HFFc6 (cell line): ENCODE measurements at places on chromosomes 6 and 20. TPM values are rescaled to one million over a fixed set of nuclear protein-coding genes. Genes with fewer than 3 reads are reported as not detected.
A peak's percentile ranks its signal among the peaks of the same experiment; 100 is the strongest.

GRCh38 chr6:52381249-52381648, 19.3 kb downstream of the PAQR8 start:
- no peak for DNase-seq

GRCh38 chr6:43123461-43124314, 47.4 kb upstream of the SRF start:
- DNase-seq = no peak

DNA sequence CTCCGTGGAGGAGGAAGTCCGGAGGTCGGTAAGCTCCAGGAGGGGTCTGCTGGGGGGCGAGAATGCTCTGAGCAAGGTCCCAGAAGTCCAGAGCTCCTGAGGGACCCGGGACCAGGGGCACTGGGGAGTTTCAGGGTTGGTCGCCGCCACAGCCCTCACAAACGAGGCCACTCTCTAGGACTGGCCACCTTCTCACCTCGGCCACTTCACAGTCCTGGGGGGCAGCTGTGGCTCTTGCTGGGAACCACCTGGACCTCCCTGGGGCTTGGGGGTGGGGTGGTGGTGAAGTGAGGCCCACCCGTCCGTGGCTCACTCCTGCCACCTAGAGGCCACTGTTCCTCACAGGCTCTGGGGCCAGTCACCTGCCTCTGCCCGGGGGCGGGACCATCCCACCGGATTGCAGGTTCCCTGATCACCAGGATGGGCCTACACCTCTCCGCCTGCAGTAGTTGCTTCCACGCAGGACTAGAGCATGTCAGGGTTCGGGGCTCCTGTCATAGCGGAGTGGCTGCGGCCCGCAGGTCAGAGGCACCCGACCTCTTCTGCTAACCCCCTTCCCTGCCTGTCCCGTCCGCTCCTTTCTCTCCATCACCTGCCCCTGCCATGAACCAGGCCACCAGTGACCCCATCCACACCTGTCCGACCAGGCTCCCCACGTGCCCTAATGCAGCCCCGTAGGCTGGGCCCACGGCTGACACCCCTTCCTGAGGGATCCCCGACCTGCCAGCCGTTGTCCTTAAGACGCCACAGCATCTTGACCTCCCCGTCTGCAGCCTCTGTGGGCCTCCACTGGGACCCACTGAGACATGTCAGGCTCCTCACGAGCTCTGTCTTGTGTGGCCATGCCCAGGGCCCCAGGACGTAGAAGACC, 5.1 kb upstream of the TCEA2 start:
- peak; percentile 30 for DNase-seq

DNA sequence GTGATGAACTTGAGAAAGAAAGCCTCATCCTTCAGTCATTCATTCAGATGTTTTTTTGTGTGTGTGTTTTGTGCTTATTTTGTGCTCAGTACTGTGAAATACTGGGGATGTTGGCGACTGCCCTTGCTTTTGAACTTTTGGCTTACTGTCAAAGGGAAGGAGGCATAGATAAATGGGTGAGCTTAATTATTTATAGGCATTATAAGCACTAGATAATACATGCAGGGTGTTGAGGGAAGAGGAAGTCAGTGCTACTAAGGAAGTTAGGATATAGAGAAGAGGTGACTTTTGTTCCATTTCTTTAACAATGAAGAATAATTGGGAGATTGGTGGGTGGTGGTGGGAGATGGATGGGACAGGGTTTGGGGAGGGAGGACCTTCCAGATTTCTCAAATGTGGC, 23.6 kb downstream of the XRN2 start:
- no peak for DNase-seq

DNA sequence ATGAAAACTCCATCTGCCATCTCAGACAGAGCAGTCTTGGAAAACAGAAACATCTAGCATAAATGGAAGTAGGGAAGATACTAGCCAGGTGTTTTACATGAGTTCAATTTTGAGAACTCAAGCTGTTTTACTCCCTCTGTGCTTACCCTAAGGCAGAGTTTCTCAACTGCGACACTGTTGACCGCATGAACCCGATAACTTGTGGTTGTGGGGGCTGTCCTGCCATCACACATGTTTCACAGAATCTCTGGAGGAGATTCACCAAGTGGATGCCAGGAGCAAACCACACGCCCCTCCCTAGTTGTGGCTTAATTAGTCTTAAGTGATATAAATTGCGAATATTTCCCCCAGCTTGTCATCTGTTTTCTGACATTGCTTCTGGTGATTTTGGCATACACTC, 2.3 kb upstream of the SERPINB6 start:
- DNase-seq = no peak

GRCh38 chr6:144345451-144345850, 60.3 kb downstream of the UTRN start:
- no peak for DNase-seq

DNA sequence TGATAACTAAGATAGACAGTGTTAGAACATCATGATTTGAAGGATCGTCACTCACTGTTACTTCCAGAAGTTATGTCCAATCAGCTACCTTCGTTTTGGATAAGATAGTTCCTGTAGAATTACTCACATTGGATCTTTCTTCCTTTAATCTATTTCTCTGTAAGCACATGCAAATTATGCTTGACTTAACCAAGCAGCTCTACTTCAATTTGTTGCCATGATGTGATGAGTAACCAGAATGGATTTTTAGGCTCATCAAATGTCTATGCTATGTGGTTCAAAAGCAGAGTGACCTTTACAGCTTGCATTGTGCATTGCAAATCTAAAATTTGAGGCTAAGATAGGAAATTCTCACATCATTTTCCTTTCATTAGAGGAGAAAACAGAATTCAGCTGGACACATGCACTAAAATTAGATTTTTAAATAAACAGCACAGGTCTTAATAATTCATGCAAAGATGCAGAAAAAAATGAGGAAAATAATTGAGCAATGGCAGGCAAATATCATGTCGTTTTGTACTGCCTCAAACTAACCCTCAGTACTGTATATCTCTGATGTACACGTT, 76.7 kb upstream of the ZFP64 start:
- DNase-seq = peak; percentile 30

- DNase-seq = no peak
Measured at GRCh38 chr20:25006431-25007167, 14.0 kb upstream of the APMAP start.

- DNase-seq = no peak
Measured at GRCh38 chr20:51430198-51430950, 112.1 kb downstream of the NFATC2 start.

- DNase-seq = no peak
Measured at GRCh38 chr6:53018446-53018845, 23.4 kb upstream of the GSTA4 start.

DNA sequence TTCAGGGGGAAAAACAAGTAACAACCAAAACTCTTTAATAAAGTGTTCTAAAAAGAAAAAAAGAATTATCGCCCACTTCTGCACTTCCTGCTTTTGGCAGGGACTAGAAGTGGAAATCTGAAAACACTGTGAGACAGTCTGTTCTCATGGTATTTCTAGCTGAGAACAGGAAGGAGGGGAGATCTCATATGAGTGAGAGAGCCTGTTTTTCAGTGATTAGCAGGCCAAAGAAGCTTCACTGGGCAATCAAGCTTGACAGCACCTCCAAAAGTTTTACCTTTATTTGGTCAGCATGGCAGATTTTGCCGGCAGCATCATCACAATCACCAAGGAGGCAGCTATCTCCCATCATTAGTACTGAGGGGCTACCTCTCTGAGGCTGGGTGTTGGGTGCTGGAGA, 79.5 kb upstream of the ATXN1 start:
- DNase-seq = no peak

DNA sequence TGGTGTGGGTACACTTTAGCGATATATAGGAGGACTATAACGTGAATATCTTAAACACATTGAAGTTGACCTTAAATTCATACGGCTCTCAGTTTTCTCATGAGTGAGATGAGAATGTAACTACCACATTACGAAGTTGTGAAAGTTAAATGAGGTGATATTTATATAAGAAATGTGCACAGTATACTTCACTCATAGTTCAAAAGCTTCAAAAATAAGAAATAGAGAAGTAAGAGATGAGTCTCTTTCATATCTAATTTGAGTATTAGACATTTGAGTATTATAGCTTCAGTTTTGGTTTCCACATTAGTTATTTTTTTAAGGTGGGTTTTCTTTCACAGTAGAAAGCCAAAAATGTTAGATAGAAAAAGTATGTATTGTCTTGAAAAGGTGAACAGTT, 183.3 kb downstream of the NKAIN2 start:
- no peak for DNase-seq

- no peak for DNase-seq
Measured at GRCh38 chr6:24932832-24933231, 2.9 kb downstream of the RIPOR2 start.

DNA sequence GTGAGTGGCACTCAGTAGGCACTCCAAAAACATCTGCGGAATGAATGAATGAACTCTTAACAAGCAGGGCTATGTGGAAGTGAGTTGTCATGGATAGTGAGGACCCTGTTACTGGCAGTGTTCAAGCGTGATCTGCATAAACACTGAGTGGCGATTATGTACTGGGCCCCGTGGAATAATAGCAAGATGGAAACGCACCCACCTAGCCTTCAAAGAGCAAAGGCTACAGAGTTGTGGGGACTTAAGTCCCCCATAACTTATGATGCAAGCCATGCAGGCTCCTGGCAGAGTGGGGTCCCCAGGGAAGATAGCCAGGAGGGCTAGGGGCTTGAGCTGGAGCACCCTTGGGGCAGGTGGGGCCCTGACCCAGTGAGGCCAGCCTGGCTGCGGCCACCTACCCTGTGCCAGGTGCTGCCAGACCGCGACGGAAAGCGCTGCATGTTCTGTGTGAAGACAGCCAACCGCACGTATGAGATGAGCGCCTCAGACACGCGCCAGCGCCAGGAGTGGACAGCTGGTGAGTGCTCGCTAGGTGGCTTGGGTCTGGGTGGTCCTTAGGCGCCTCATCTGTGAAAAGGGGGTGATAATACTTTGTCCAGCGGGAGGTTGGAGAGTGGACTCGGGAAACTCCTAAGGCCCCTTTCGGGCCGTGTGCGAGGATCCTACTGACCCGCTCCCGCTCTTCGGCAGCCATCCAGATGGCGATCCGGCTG, 20.0 kb downstream of the DEF6 start:
- DNase-seq = no peak

DNA sequence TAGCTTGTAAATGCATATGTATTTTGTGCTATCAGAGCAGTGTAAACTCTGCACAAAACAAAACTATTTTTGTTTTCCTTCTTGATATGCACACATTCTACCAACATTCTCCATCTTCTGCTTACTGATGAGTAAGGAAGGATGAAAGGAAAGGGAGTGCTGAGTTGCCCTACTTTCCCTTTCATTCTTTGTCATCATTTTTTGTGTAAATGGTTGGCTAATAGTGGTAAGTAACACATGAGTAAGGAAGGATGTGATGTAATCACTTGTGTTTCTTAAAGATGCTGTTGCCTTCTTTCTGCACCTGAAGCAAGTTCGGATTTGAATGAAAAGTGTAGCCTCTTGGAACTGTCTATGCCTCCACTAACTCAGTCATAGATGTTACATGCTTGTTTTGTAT, 4.6 kb upstream of the REV3L start:
- DNase-seq = peak; percentile 65

GRCh38 chr6:72916906-72917305, 295.0 kb downstream of the KCNQ5 start:
- no peak for DNase-seq

- no peak for DNase-seq
Measured at GRCh38 chr6:134508862-134509498, 191.1 kb upstream of the SGK1 start.

DNA sequence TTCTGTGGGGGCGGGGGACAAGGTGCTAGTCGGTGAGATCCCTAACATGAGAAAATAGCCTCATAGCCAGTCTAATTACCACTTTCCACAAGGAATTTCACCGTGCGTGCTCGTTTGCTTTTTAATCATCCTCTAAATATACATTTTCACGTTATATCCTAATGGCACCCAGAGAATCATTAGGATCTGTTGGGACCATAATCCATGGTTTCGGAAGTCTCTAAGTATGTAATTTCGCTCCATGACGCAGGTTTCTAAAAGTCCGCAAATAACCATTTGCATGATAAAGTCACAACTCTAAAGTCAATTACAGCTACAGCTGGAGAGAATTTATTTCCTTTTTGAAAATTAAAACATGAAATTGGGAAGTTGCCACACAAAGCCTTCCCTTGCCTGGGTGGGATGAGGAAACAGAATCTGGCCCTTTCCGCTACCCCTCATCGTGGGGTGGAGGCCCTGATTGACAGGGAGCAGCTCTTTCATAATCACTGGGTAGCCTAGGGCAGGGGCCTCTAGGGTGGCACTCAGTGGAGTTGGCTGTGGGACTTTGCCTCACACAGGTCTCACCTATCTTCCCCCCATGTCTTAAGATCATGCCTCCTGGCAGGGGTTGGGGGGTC, 81.9 kb downstream of the LRFN2 start:
- no peak for DNase-seq

DNA sequence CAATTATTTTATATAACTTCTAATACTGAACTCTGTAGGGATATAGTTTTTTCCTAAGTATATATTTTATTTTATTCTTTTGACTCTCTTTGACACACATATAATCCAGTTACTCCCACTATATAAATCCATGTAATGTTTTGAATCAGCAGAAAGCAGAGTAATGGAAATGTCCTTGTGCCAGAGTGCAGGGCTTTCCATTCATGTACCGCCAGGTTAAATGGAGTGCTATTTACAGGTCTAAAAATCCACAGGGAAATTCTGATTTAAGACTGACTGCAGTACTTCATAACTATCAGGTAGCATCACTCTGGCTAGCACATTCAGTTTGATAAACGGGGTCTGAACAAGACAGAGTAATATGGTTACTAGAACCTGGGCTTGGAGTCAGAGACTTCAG, 626.8 kb downstream of the COL12A1 start:
- no peak for DNase-seq

DNA sequence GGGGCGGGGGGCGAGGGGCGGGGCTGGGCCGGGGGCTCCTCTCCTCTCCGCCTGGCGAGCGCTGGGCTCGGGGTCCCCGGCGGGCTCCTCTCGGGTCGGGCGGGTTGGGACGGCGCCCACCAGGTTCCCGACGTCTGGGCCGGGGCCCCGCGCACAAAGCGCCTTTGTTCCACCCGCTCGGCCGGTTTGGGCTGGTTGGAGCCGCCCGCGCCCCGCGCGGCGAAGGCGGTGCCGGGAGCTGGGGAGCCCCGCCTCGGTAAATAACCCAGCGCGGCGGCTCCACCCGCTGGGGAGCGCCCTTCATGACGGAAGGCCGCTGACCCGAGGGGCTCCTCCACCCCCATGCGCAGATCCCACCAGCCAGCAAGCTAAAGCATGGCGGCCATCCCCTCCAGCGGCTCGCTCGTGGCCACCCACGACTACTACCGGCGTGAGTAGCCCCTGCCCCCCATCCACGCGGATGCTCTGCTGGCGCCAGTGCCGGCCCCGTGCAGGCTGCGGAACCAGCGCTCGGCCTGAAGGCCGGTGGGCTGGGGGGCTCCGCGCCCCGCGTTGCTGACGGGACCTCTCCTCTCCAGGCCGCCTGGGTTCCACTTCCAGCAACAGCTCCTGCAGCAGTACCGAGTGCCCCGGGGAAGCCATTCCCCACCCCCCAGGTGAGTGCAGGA, 503 bp downstream of the PPDPF start:
- DNase-seq = peak; percentile 53

- DNase-seq = no peak
Measured at GRCh38 chr6:44171899-44172546, 13.4 kb downstream of the CAPN11 start.

The SUPT3H gene
- total RNA-seq = 5.0 to 6.5 TPM (median 6.3 TPM) in 3 replicates

The OR2H1 gene
- total RNA-seq = not detected in 3 replicates

The HLA-DRA gene
- total RNA-seq = not detected in 3 replicates

The TREM1 gene
- total RNA-seq = not detected in 2 replicates

The GGT7 gene
- total RNA-seq = 13.3 and 16.1 TPM in 2 replicates

The UNC5CL gene
- total RNA-seq = not detected in 3 replicates

The MTFR2 gene
- total RNA-seq = 3.0 to 6.6 TPM (median 5.7 TPM) in 3 replicates

The RPL7L1 gene
- 102 to 109 TPM (median 108 TPM) in 3 replicates for total RNA-seq

The SPDEF gene
- not detected in 3 replicates for total RNA-seq

The PKIB gene
- not detected in 3 replicates for total RNA-seq

The KIF16B gene
- 0.21 to 3.4 TPM (median 0.34 TPM) in 3 replicates for total RNA-seq

The POPDC3 gene
- total RNA-seq = 14.3 and 19.7 TPM in 2 replicates
